ENCODE measurements at places on chromosomes 2 and 18.

DNA sequence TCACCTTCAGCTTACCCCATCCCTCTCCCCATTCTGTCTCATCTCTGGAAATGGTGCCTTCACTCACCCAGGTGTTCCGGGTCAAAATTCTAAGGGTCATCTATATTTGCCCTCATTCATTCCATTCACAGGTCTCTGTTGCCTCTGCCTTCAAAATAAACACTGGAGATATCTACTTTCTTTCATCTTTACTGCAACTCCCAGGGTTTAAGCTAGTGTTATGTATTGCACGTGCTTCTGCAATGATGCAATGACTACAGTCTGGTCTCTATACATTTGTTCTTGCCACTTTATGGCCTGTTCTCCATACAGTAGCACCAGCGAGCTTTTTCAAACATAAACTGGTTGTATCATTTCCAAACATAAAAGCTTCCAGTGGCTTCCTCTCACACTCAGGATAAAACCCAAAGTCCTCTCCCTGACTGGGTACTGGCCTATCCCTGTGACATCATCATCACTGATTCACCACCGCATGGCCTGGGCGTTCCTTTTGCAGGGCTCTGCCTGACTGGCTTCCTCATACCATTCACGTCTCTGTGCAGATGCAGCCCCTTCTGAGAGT, 14.3 kb downstream of the DSG2 start:
- DNase-seq: no peak

DNA sequence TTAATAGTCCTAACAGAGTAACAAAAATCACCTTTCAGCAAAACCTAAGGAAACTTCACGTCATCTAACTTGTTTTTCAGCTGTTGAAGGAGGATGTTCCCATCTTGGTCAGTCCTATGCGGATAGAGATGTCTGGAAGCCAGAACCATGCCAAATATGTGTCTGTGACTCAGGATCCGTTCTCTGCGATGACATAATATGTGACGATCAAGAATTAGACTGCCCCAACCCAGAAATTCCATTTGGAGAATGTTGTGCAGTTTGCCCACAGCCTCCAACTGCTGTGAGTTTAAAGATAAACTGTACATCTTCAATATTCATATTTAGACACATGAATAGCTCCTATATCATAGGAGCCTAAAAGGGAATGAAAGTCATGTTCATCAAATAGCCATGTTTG, 10.5 kb downstream of the COL3A1 start:
- DNase-seq: no peak

GRCh38 chr18:778194-778927, 33.7 kb downstream of the YES1 start:
- no peak for DNase-seq

- no peak for DNase-seq
These were observed 21.1 kb upstream of the EMILIN2 start for GRCh38 chr18:2825613-2826175.
